Stimulated activated CD8-positive, alpha-beta memory T cell treated with anti-CD3 and anti-CD28 coated beads, Interleukin-4, amount 100 ng/mL, for 48 hours (primary cell): ENCODE measurements at places on chromosomes 7 and 10.

- DNase-seq, result no peak
Observed at GRCh38 chr7:80642871-80643270, 4.4 kb downstream of the CD36 start.

- no peak for DNase-seq
Observed at GRCh38 chr7:89695241-89695640, 459.0 kb upstream of the STEAP1 start.

DNA sequence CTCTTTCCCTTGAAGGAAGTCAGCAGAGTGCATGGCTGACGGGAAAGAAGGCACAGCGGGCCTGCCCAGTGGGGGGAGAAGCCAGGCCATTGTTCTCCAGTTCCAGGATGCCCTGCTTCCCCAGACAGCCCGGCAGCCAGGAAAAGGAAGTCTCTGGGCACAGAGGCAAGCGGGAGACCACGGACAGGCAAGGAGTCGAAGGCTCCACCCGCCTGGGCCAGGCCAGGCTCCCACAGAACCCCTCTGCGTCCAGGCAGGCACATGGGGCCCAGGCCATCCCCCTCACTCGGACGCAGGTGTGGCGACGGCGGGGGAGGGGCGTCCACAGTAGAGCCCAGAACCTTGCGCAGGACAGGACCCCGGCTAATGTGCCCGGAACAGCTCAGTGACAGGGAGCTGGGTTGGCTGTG, 8.7 kb downstream of the GPR146 start:
- no peak for DNase-seq

GRCh38 chr7:68756986-68757495, 841.2 kb upstream of the AUTS2 start:
- DNase-seq, result no peak

DNA sequence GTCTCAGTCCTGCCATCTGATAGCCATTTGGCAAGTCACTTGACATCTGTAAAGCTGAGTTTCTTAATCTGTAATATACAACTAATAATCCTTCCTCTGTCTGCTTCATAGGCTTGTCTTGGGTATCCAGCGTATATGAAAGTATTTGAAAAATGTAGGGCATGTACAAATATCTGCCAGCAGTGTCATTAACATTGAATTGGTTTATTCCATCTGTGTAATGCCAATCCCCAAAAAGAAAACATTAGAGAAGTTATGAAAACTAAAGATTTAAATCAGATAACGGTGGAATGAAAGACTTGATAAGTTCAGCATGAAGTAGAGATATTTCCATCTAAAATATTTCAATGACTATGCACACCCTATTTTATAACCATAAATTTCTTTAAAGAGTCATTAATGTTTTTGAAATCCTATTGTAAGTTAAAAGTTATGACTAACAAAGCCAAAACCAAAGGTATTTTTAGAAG, 9.8 kb upstream of the RTKN2 start:
- no peak for DNase-seq

- DNase-seq, result no peak
Observed at GRCh38 chr10:49115015-49115795, at the start of gene VSTM4. VSTM4 (minus strand) TSS chr10:49115522; CDS start chr10:49115485, 37 bp downstream.

DNA sequence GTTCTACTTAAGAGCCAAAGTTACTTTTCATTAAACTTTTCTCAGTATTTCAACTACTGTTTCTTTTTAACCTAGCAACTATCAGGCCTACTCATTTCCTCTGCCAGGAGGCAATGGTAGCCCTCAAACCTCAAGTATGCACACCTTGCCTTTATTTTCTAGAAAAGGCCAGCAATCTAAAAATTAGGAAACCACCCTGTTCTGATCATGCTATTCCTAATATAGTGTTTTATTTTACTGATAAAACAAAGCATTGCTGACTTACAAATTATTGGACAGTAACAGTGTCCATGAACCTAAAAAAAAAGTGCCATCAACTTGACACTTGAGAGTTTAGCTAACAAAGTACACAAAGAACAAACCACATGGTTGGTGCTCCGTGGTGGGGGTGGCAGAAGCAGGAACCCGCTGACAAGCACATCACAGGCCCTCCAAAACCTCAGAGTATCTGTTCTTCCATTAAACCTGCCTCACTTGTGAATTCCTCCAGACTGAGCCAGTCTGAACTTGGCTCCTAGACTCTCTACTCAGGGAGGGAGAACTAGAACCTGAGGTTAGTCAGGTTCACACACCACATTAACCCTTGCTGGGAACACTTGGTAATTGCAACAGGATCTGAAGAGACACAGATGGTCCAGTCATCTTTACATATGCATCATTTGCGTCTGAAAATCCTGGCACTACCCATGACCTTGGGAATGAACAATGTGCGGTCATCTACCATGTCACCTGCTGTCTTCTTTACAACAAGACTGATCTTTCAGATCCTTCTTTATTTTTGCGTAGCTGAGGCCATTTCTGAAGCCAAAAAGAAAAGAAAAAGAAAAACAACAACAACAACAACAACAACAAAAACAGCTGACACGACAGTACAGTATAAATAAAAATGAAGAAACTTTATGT, 31.9 kb downstream of the PIP4K2A start:
- peak; percentile 63 for DNase-seq

GRCh38 chr7:148521271-148521670, 69.3 kb upstream of the C7orf33 start:
- DNase-seq, result no peak

DNA sequence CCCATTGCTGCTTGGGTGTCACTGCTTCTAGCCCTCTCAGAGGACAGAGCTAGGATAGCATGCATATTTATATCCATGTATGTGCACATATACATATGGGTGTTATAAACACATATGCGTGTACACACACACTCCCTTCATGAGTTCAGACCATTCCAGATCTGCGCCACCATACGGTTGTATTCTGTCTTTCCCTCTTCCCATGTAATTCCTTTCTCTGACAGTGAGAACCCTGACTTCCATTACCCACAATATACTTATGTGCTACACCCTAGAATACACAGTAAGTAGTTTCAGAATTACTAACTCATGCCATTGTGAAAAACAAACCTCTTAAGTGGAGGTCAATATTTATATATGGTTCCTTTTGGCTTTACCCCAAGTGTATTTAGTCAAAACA, 116.6 kb upstream of the SAMD8 start:
- no peak for DNase-seq

GRCh38 chr7:118492466-118492865, 268.0 kb downstream of the ANKRD7 start:
- DNase-seq, result no peak

- no peak for DNase-seq
Observed at GRCh38 chr7:127628445-127628844, 10.5 kb upstream of the PAX4 start.

DNA sequence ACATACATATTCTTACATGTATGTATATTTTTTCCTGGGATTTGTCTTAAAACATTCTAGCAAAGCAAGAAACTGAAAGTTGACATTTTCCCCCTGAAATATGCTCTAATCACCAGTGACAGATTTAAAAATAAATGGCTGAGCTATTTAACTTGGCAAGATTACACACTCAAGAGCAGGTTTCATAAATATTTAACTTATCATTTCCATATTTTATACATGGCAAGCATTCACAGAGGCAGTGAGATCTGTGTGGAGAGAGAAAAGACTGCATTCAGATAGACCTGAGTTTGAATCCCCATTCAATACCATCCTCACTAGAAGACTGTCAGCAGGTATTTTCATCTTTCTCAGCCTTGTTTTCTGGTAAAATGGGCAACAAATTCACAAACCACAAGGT, 1043.0 kb downstream of the NRG3 start:
- DNase-seq, result no peak

GRCh38 chr7:80172387-80172786, 37.8 kb downstream of the GNAI1 start:
- DNase-seq, result no peak

- DNase-seq, result no peak
Observed at GRCh38 chr10:71963351-71964097, 671 bp upstream of the CHST3 start.

DNA sequence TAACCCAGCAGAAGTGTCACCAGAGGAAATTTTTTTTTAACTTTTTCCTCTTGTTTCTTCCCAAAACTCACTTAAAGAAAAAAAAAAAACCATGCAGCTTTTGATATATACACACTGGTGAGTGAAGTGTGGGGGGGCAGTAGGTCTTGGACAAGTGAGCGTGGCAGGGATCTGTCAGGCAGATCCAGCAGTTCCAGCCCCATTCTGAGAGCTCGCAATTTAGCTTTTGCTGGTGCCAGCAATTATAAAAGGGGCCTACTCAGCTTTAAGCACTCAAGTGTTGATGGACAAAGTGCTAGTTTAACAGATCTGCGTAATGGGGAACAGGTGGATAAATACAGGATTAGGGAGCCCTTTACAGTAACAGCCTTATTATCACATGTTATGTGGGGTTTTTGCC, 619.2 kb upstream of the GALNT17 start:
- no peak for DNase-seq

DNA sequence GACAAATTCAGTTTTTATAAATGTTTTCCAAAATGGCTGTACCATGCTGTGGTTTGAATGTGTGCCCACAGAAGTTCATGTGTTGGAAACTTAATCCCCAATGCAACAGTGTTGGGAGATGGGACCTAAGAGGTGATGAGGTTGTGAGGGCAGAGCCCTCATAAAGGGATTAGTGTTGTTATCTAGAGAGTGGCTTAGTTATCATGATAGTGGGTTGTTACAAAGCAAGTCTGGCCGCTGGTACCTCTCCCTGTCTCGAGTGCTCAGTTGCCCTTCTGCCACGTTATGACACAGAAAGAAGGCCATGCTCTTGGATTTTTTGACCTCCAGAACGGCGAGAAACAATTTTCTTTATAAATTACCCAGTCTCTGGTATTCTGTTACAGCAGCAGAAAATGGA, 119.0 kb downstream of the BTAF1 start:
- no peak for DNase-seq

DNA sequence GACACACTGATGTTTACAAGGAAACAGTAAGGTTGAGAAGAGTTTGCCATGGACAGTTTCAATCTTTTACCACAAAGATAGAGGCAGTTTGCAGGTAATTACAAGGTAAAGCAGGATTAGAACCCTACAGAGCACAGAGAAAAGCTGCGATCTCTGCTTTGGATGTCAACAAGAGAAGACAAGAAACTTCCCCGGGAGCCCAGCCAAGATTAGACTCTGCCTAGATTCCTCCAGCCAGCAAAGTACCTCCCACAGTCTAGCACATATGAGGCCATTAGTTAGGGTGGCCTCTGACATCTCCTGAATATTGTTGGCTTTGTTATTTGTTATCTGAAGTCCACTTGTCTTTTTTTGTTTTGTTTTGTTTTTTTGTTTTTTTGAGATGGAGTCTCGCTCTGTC, 178.1 kb downstream of the CALN1 start:
- DNase-seq, result no peak

DNA sequence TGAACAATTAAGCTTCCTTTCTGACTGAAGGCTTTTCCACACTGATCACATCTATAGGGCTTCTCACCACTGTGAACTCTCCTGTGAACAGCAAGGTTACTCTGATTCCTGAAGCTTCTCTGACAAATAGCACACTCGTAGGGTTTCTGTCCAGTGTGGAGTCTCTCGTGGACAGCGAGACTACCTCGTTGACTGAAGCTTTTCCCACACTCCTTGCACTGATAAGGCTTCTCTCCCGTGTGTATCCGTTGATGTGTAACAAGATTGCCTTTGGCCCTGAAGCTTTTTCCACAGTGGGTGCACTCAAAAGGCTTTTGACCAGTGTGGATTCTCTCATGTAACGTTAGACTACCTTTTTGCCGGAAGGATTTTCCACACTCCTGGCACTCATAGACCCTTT, 4.4 kb downstream of the ZNF32 start:
- DNase-seq, result no peak

GRCh38 chr10:110576220-110576619, 8.7 kb downstream of the SMC3 start:
- no peak for DNase-seq

- no peak for DNase-seq
Observed at GRCh38 chr7:107319724-107320228, 150.1 kb upstream of the GPR22 start.

GRCh38 chr7:46283852-46284251, 362.8 kb upstream of the IGFBP3 start:
- DNase-seq, result no peak

DNA sequence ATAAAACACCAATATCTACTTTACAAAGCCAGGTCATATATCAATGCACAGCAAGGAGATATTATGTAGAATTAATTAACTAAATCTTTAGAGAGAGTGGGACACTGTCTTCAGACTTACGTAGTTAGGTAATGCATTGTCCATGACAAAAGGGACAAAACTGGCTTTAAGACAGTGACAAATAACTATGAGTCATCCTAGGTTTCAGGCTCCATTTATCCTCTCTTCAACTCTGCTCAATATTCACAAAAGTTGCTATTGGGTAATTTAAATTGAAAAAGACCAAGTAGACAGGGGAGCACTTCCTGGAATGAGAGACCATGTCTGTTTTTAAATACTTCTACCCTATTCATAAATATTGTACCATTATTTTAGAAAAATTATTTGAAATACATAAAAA, 464.5 kb downstream of the ARL4A start:
- no peak for DNase-seq

- DNase-seq, result no peak
Observed at GRCh38 chr10:68796605-68797004, 30.7 kb upstream of the STOX1 start.

DNA sequence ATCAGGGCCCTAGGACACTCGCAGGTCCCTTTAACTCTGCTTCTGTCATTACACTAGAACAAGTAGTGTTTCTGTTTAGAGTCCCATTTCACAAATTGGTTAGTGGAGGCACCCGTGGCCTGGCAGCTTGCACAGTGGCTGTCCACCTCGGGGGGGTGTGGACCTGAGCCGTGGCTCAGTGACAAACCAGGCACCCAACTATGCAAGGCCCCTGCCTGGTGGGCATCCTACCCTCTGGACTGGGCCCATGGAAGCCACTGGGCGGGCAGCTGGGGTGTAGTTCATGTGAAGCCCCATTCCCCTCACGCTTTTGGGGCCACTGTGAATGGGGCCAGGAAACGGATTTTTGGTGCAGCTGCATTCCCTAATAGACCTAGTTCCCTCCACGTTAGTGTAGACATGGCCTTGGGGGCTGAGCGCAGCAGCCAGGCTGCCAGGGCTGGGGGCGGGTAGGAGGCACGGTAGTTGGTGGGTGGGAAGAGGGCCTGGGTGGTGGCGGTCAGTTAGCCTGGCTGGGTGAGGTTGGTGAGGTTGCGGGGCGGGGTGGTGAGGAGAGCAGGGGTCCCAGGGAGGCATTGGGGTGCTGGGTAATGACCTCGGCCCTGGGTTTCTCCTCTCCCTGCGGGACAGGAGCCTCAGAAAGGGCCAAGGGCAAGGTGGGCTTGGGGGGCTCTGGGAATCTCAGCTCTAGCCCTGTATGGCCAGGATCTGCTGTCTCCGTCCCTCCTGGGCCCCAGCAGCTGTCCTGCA, 18.7 kb downstream of the ZNF316 start:
- no peak for DNase-seq
